Uterine smooth muscle cell (primary cell): ENCODE measurements at places on chromosomes 12 and 14. TPM values are rescaled to one million over a fixed set of nuclear protein-coding genes. Genes with fewer than 3 reads are reported as not detected.

Gene ZDHHC22
- total RNA-seq, result not detected in 2 replicates

Gene PTPN21
- total RNA-seq, result 9.0 and 11.0 TPM in 2 replicates

Gene CCDC38
- not detected in 2 replicates for total RNA-seq

Gene DAO
- under 0.01 TPM in 1 of 2 replicates, not detected in the other for total RNA-seq

Gene SINHCAF
- total RNA-seq, result 43.6 and 55.1 TPM in 2 replicates

Gene IL22
- not detected in 2 replicates for total RNA-seq

Gene FAM161B
- 3.4 and 4.0 TPM in 2 replicates for total RNA-seq

Gene SAMD15
- 2.2 and 3.0 TPM in 2 replicates for total RNA-seq

Gene ETFBKMT
- 3.3 and 5.9 TPM in 2 replicates for total RNA-seq

Gene APOF
- total RNA-seq, result not detected in 2 replicates
